ENCODE measurements at places on chromosomes 3 and 15.
A peak's percentile ranks its signal among the peaks of the same experiment; 100 is the strongest.

DNA sequence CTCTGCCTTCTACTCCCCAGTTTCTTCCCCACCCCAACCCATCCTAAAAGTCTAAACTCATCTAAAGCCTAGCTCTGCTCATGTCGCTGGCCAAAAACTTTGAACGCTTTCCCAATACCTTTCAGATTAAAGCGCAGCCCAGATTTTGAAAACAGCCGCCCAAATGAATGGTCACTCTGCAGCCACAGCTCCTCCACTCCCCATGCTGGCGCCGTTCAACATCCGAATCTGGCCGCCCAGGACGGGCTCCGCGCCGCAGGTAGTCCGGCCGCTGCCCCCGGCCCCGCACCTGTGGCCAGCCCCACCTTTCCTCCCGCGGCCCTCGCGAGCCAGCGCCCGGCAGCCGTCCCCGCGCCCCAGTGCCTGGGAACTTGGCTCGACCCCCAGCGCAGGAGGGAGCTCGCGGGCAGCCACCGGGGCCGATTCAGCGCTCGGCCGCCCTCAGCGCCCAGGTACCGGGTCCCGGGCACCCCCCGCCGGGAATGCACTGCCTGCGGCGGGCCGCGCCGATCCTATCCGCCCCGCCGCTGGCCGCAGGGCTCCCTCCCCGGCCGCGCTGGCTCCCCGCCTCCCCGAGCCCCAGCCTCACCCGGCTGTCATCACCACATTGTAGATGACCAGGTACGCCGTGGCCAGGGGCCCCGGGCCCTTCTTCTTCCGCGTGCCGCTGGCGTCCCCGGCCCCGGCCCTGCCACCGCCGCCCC, 417 bp downstream of the HACD2 start:
- peak; percentile 86 for DNase-seq

DNA sequence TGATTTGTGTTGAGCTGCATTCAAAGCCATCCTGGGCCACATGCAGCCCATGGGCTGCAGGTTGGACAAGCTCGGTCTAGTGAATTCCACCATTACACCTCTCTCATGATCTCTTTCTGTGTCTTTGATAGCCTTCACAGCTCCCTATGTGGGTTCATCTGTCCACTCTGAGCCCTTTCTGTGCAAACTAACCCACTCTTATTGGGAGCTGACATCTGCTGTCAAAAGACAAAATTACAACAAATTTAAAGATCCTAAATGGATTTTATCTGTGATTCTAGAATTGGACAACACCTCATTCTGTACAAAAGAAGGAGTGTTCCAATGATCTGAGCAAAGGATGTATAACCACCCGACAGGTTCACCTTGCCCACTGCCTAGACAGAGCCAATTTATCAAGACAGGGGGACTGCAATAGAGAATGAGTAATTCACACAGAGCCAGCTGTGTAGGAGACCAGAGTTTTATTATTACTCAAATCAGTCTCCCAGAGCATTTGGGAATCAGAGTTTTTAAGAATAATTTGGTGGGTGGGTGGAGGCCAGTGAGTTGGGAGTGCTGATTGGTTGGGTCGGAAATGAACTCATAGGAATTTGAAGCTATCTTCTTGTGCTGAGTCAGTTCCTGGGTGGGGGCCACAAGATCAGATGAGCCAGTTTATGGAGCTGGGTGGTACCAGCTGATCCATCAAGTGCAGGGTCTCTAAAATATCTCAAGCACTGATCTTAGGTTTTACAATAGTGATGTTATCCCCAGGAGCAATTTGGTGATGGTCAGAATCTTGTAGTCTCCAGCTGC, 2.6 kb upstream of the XYLB start:
- peak; percentile 5 for DNase-seq

GRCh38 chr3:72919520-72919919, 31.7 kb downstream of the GXYLT2 start:
- DNase-seq, result no peak

GRCh38 chr3:135576751-135577150, 388.8 kb upstream of the PPP2R3A start:
- no peak for DNase-seq

DNA sequence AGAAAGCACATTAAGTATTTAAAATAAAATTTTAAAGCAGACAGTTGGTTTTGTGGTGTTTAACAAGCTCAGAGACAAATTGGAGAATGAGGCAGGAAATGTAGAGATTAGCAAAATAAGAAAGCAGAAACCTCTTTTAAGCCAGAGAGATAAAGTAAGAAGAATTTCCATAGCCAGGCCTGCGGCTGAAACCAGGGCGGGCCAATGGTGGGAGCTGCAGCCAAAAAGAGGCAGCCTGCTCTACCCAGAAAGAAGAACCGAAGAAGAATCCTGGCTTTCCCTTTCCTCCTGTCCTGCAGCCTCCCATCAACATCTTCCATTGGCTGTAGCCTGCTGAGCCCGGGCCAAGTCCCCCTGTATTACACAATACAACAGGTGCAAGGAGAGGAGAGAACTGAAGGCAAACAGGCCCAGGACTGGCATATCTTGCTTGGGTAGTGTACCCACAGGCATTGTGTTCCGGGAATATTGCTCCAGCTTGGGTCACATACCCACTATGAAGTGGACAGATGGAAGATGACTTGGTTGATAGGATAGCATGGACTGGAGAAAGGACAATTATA, 11.5 kb upstream of the TFG start:
- no peak for DNase-seq

DNA sequence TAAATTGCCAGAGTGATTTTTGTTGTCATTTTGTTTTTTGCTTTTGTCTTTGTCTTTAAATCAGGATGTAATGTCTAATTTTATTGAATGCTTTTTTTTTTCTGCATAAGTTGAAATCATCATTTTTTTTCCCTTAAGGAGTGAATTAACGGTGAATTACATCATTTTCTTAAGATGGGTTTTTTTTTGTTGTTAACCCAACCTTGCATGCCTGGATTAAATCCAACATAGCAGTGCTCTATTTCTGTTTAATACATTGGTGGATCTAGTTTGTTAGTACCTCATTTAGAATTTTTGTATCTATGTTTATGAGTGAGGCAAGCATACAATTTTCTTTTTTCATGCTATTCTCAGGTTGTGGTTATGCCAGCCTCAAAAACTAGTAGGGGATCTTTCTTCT, 186.4 kb upstream of the TMC3 start:
- no peak for DNase-seq

- DNase-seq, result no peak
Observed at GRCh38 chr3:24339266-24339825, 155.3 kb downstream of the THRB start.

- no peak for DNase-seq
Observed at GRCh38 chr3:162704799-162705385, 1208.3 kb downstream of the OTOL1 start.

Data from aorta (tissue), 5 donors.